Activated CD8-positive, alpha-beta T cell treated with anti-CD3 and anti-CD28 coated beads for 36 hours (primary cell): ENCODE measurements at places on chromosomes 4 and X.

- DNase-seq, result no peak
Observed at GRCh38 chr4:145732001-145732815, 52.3 kb downstream of the C4orf51 start.

DNA sequence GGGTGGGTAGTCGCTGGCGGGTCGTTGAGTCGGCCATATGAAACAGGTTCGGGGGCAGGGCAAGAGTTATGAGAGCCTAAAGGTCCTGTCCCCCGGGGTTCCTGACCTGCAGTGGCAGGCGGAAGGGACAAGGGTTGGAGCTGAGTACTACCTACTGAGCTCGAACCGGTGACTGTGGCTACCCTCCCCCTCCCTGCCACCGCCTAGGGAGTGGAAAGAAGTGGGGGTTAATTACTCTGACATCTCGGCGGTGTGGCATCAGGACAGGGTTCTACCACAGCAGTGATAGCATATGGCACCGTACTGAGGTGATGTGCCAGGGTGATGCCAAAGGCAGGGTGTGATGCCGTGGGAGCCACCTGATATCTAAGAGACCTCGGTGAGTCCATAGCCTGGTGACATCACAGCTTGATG is 307 bp downstream of the ATG4A start:
- DNase-seq, result peak; percentile 52

GRCh38 chrX:131675596-131676194 is 131.8 kb downstream of the OR13H1 start:
- DNase-seq, result no peak

GRCh38 chr4:63922146-63922545 is 487.1 kb downstream of the TECRL start:
- no peak for DNase-seq

GRCh38 chr4:112523764-112524505 is 8.0 kb upstream of the NEUROG2 start:
- peak; percentile 89 for DNase-seq

- DNase-seq, result peak; percentile 34
Observed at GRCh38 chrX:54495814-54496516, at the start of gene FGD1. Gene FGD1, minus strand, starts transcription at chrX:54496234. Its CDS starts 802 bp downstream, at chrX:54495432.

DNA sequence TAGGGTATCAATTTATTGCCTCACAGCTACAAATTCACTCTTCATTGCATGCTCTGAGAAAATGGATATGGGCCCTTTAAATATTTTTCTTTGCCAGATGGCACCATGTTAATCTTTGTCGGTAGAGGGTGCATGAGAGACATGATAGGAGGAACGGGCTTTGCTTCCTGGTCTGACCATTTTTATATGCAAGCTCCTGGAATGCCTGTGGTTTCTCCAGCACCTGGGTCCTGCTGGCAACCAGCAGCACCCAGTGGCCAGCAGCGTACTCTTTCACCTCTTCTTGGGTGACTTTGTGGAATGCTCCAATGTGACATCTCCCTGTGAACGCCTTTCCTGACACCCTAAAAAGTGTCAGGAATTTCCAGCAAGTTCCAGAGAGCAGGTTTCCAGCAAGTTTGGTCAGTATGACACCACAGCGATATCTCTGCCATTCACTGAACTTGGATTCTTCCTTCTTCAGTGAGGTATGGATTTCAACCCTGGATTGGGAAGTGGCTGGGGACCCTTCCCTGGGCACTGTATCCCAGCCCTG is 140.3 kb upstream of the PGRMC2 start:
- DNase-seq, result no peak

GRCh38 chrX:24333371-24333770 is 19.5 kb upstream of the SUPT20HL2 start:
- no peak for DNase-seq

- DNase-seq, result no peak
Observed at GRCh38 chr4:164890691-164891090, 13.7 kb downstream of the APELA start.

GRCh38 chr4:46954643-46955042 is 38.7 kb downstream of the GABRA4 start:
- DNase-seq, result no peak

- no peak for DNase-seq
Observed at GRCh38 chr4:144729175-144729574, 83.2 kb downstream of the HHIP start.

- DNase-seq, result no peak
Observed at GRCh38 chr4:7725951-7726350, 213.7 kb downstream of the AFAP1 start.

DNA sequence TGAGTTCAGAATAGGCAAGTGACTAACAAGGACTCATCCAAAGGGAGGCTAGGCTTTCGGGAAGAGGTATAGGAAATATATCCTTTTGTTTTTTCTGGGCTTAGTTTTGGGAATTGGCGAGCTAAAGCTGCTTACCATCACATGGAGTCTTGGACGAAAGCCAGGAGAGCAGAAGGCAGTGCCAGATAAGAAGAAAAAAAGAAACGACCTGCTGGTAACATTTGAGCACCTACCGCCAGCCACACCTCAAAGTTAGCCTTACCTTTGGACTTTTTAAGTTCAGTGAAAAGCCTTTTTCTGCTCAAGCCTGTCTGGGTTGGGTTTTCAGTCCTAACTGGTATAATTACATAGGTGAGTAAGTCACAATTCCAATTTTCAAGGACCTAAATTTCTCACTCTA is 85.1 kb upstream of the LCORL start:
- DNase-seq, result no peak

- no peak for DNase-seq
Observed at GRCh38 chr4:76308548-76308947, 2.0 kb downstream of the STBD1 start.

GRCh38 chr4:25535278-25535677 is 120.4 kb upstream of the SLC34A2 start:
- no peak for DNase-seq

DNA sequence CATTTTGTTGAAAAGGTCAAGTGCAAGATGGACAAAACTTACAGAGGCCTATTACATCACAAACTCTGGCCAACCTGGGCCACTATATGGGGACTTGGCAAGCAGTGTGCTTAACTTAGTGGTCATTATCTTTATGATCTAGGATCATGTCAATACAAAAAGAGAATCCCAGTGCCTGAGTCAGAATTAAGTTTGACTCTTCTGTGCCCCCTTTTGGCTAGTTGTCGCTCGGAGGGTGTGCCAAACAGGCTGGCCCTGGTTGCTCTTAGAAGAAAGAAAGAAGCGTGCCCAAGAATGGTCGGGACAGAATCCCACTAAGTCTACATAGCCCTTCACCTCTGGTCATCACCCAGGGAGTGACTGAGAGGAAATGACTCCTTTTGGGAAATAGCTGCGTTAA is 100.1 kb downstream of the EIF4E start:
- peak; percentile 44 for DNase-seq

- no peak for DNase-seq
Observed at GRCh38 chr4:182885738-182886077, 31.5 kb downstream of the DCTD start.

DNA sequence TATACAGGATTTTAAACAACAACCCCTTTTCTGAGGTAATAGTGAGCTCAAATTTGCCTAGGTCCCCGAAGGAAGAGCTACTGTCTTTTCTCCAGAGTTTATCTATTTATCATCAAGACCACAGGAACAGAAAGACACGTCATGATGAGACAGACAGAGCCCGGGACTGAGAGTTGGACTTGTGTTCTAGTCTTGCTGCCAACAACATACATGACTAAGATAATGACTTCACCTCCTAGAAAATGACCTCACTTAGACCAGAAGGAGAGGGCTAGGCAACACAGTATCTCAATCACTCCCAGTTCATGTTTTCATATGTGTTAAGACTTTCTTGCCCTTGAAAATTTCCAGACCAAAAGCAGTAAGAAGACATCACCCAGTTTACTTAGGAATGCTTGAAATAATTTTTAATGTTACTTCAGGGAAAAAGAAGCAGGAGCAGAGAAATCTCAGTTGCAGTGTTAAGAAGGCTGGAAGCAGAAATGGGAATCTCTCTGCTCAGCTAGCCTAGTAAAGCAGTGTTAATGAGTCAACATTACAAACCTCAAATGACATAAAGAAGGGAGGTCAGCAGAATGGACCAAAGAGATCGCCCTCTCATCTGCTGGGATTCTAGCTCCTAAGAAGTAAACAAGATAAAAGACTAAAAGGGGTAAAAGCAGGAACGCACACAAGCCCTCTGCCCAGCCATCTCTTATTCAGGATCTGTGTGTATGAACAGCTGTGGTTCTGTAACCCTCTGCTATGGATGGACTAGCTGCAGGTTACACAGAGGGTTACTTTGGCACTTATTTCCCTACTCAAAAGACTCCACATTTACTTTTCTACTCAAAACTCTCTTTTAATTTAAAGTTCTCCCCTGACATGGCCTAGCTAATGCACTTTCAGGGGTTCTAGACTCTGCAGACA is 24.8 kb downstream of the PDGFC start:
- no peak for DNase-seq

DNA sequence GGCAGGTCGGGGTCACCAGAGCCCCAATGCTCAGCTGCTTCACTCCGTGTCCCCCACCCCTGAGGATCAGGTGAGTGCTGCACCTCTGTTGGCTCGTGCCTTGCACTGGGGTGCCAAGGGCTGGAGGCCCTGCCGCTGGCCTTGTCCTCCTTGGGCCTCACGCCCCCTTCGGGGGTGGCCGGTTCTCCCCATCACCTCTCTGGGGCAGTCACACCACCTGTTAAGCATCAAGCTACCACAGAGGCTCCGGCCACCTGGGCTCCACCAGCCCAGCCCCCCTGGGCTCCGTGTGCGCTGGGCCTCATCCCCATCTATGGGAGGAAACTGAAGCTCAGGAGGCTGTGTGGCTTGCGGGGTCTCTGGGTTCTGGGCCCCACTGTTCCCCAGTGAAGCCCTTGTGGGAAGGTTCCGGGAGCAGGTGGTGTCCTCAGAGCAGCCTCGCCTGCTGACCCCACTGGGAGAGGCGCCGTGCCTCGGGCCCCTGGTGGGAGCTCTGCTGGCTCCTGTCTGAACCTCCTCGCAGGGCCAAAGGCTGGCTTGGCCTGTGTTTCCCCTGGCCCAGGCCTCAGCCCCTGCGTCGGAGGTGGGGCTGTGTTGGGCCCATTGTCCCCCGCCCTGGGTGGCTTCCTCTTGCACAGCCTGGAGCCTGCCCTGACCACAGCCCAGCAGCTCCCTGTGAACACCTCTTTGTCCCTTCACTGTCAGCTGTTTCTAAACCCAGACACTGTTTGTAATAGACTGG is 30.8 kb downstream of the DOK7 start:
- no peak for DNase-seq

DNA sequence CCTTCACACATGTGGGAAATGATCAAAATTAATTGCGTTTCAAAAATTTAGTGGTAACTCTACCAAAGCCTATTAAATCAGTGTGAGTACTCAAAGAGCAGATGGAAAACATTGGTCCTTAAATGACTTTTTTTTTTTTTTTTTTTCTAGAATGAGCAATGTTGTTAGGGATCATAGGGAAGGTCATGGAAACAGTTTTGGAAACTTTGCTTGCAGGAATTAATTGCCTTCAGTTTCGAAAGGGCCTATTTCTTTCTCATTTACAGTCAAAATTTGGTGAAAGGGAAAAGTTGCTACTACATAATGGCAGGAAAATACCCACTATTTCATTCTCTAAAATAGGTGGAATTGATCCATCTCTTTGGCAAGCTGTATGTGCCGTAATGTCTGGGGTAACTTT is 160.9 kb downstream of the RTL9 start:
- DNase-seq, result no peak

DNA sequence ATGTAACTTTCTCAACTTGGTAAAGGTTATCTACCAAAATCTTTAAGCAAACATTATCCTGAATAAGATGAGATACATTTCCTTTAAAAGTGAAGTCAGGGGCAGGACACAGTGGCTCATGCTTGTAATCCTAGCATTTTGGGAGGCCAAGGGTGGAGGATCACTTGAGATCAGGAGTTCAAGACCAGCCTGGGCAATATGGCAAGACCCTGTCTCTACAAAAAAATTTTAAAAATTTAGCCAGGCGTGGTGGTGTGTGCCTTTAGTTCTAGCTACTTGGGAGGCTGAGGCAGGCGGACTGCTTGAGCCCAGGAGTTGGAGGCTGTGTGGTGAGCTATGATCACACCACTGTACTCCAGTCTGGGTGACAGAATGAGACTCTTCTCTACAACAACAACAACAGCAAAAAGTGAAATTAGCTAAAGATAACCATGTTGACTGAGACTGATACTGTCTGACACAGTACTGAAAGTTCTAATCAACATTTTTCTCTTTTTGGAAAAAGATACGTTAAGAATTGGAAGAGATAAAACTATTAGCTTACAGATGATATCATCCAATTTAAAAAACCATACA is 4.9 kb downstream of the DCAF16 start:
- DNase-seq, result no peak

- DNase-seq, result no peak
Observed at GRCh38 chr4:99670409-99671073, 12.9 kb upstream of the C4orf54 start.

DNA sequence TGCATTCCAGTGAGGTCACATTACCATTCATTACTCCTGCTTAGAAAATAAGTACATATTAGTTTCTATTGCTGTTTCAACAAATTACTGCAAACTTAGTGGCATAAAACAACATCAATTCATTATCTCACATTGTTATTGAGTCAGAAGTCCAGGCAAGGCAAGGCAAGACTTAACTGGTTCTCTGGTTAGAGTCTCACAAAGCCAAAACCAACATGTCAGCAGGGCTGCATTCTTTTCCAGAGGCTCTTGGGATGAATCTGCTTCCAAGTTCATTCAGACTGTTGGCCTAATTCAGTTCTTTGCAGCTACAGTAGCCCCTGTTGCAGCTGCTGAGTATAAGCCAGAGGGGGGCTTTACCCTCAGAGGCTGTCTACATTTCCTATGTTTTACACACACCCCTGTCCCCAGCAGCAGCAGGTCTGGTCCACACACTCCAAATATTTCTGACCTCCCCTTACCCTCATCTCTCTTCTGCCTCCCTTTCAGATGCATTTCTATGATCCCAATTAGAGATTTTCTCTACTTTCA is 892.1 kb upstream of the EPHA5 start:
- DNase-seq, result no peak

DNA sequence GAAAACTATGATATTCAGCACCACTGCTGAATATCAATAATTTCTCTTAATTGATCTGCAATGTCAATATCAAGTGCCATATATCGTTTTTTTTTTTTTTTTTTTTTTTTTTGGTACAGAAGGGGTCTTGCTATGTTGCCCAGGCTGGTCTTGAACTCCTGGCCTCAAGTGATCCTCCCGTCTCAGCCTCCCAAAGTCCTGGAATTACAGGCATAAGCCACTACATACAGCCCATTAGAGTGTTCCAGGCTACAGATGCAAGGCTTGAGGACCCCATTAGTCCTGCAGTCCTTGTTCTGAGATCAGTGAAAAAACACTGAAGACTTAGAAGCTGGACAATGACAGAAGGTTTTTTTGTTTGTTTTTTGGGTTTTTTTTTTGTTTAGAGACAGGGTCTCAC is 48.3 kb downstream of the PPP3CA start:
- no peak for DNase-seq

DNA sequence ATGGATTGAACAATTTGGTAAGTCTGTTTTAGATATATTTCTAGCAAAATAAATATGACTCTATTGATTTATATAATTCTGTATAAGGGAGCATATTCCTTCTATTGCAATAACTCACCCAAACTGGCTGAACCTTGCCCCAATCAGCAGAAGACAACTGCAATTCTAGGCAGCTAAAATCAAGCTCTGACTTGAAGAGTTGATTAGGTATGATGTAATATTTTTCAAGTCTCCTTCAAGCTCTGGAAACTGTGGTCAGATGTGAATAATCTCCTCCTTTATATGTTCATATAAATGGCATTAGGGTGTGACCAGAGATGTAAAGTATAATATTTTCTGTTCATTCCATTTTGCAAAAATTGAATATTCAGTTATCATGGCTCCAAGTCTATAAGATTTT is 8.2 kb downstream of the RASSF6 start:
- no peak for DNase-seq

- DNase-seq, result no peak
Observed at GRCh38 chr4:110139815-110140214, 58.6 kb downstream of the ELOVL6 start.

- DNase-seq, result no peak
Observed at GRCh38 chr4:30073011-30073710, 647.0 kb upstream of the PCDH7 start.
